Lung (tissue), 17 donors: ENCODE measurements at places on chromosomes 11 and 22. TPM values are rescaled to one million over a fixed set of nuclear protein-coding genes. Genes with fewer than 3 reads are reported as not detected.

GRCh38 chr22:41976070-41976901, 7.0 kb downstream of the SEPTIN3 start:
- no peaks in the 10 kb centered on the region for H3K36me3 ChIP-seq
- H3K4me3 ChIP-seq, result no peak overlapping the region
- no peaks in the 10 kb centered on the region for H3K27me3 ChIP-seq
- no peaks in the 10 kb centered on the region for H3K4me1 ChIP-seq
- no peak overlapping the region for H3K27ac ChIP-seq

DNA sequence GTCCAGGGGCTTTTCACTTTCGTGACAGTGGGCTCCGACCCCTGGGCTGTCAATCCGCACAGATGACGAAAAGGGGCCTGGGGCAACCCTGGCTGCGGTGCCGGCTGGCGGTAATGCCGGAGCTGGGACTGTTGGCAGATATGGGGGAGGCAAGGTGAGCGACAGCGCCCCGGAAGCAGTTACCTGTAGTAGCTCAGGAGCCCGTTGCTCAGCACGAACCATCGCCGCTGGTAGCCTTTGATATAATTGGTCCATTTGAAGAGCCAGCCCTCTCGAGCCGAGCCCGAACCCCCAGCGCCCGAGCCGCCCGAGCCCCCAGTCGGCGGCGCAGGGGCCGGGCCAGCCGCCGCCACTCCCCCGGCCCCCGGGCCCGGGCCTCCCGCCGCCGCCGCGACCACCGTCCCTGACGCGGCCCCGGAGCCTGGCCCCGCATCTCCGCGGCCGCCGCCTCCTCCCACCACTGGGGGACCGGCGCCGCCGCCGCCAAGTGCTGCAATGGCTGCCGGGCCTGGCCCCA, 396 bp downstream of the OSBP start:
- no peaks in the 10 kb centered on the region for H3K27me3 ChIP-seq
- H3K4me1 ChIP-seq, result peaks cover 10% of the 10 kb centered on the region
- peak overlapping the region; percentile 95 for H3K4me3 ChIP-seq
- peak overlapping the region; percentile 98 for H3K27ac ChIP-seq
- no peak for DNase-seq
- peaks cover 3% of the 10 kb centered on the region for H3K36me3 ChIP-seq

GRCh38 chr22:40044870-40045834, 50.4 kb downstream of the FAM83F start:
- no peaks in the 10 kb centered on the region for H3K27me3 ChIP-seq
- H3K27ac ChIP-seq, result peak overlapping the region; percentile 95
- H3K4me3 ChIP-seq, result peak overlapping the region; percentile 75
- peaks cover 3% of the 10 kb centered on the region for H3K4me1 ChIP-seq
- DNase-seq, result peak; percentile 64

GRCh38 chr11:69211920-69212797, 56.4 kb downstream of the SMIM38 start:
- DNase-seq, result peak; percentile 71
- H3K27ac ChIP-seq, result no peak overlapping the region
- H3K4me1 ChIP-seq, result peaks cover 19% of the 10 kb centered on the region
- no peak overlapping the region for H3K4me3 ChIP-seq
- H3K36me3 ChIP-seq, result no peaks in the 10 kb centered on the region
- H3K27me3 ChIP-seq, result no peaks in the 10 kb centered on the region

The CCDC188 gene
- 1.6 TPM for total RNA-seq

The OR10D3 gene
- total RNA-seq, result not detected
